Tibial artery (tissue), 4 donors: ENCODE measurements at places on chromosomes 6 and 20.

DNA sequence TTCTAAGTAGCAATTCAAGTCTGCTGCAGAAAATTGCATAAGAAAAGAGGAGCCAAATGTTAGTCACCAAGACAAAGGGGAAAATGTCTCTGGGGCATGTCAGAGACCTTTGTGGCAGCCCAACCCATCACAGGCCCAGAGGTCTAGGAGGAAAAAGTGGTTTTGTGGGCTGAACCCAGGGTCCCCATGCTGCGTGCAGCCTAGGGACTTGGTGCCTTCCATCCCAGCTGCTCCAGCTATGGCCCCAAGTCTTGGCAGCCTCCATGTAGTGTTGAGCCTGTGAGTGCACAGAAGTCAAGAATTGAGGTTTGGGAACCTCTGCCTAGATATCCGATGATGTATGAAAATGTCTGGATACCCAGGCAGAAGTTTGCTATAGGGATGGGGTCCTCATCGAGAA lies 181.1 kb downstream of the ASCC3 start:
- DNase-seq = no peak

GRCh38 chr20:58718121-58718563 lies 25.5 kb downstream of the NPEPL1 start:
- no peak for DNase-seq

DNA sequence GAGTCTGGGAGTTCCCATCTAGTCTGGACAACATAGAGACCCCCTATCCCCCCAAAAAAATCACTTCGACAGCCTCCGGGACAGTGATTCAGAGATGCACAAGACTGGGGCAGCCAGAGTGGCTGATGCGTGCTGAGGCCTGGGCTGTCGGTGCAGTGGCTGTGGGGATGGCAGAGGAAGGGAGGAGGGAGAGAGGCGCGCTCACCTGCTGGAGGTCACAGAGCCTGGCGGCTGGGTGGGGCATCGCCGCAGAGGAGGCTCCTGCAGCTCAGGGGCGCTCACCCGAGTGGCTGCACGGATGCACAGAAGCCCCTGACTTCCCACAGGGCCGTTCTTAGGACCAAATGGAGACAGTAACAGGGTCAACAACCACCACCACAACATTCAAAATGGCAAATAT lies 182.8 kb downstream of the SMOC2 start:
- DNase-seq = no peak

DNA sequence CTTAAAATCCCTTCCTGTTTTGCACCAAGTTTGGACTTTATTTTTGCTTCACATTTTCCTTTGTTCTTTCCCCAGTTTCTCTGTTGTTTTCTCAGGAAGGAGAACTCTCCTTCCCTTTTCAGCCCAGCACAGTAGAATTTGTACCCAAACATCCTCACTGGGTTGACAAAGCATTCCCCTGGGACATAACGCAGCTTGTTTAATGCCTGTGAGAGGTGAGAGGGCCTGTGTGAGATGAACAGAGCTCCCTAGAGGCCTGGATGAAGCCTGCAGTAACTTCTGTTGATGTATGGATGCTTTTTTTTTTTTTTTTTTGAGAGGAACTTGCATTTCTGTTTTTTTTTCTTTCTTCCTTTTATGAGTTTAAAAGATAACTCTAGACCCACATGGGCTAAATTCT lies 104.9 kb upstream of the SLC22A23 start:
- DNase-seq = no peak

GRCh38 chr6:169700296-169700695 lies 1.5 kb downstream of the WDR27 start:
- no peak for DNase-seq

DNA sequence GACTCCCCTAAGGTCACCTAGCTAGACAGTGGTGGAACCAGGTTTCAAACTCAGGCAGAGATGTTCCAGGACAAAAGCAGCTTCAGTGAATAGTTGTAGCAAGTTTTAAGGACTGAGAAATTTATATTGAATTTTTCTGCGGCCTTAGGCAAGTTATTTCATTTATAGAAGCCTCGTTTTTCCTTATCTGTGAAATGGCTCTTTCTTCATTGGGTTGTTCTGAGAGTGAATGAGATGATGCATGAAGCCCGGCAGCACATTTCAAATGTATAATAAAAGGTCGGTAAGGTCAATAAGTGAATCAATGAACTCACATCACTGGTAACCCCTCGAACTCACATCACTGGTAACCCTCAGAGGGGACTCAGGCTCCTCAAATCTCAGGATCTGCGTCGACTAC lies 1.1 kb upstream of the GMPR start:
- DNase-seq = no peak

DNA sequence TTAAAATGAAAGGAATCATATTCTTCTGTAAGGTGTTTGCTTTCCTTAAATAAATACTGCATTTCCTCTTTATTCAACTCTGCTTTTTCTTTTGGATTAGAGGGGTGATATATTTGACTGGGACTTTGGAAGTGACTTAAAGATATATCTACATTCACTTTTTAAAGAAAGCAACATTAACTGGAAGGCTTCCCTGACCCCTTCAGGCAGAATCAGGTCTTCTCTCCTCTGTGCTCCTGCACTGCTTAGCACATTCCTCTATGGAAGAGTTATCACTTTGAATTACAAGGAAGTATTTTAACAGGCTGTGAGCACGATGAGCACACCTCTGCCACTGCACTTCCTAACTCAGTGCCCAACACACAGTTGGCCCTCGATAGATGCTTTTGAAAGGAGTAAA lies 59.2 kb upstream of the POU3F2 start:
- DNase-seq = no peak

- DNase-seq = no peak
Observed at GRCh38 chr6:68235326-68235784, 399.7 kb upstream of the ADGRB3 start.
